ENCODE measurements at places on chromosomes 2 and 18.
A peak's percentile ranks its signal among the peaks of the same experiment; 100 is the strongest.

GRCh38 chr18:48949050-48949605, 1.6 kb downstream of the SMAD7 start:
- peak; percentile 39 for DNase-seq

- peak; percentile 84 for DNase-seq
These were observed 3.2 kb downstream of the TEKT4 start for GRCh38 chr2:94874277-94874997.

DNA sequence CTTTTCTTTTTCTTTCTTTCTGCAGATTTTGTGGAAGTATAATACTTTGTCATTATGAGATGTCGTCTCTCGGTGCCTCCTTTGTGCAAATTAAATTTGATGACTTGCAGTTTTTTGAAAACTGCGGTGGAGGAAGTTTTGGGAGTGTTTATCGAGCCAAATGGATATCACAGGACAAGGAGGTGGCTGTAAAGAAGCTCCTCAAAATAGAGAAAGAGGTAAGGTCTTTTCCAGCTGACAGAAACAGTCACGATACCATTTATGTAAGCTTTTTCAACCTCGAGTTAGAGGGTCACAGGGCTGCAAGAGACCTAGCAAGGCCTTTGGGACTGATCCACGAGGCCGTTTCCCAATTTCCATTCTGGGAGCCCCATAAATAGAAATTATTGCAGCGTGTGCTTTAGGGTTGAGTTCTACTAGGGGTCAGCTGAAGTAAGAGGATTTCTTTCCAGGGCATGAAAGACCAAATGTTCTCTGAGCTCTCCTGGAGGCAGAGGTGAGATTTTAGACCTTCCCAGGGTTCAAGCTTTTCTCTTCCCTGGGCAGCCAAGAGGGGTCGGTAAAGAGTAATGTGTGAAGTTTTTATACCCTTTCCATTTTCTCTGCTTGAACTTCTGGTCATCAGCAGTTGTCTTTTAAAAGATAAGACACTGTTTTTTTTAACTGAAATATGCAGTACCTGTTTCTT, 15.5 kb downstream of the MAP3K20 start:
- no peak for DNase-seq

GRCh38 chr18:22324191-22325131, 93.3 kb downstream of the CTAGE1 start:
- DNase-seq, result no peak

GRCh38 chr2:39587168-39587567, 78.5 kb upstream of the TMEM178A start:
- no peak for DNase-seq

DNA sequence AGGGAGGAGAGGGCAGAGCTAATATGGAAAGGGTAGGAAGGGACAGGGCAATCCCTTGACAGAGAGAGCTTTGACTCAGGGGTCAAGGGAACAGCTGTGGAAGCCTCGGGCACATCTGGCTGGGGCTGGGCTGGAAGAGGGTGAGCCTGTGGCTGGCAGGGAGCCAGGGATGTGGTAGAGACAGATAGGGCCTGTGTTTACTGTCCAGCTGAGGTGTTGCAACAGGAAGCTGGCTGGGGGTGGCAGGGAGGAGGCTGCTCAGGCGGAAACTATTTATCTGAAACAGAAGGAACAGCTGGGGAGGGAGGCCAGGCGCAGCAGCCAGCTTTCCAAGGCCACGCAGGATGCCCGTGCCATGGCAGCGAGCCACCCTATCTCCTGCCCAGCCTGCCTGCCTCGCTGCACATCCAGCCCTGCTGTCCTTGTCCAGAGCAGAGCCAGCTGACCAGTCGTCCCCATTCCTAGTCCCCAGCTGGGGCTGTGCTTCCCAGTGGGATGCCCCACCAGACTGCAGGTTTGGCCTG, 264.7 kb downstream of the CYP26B1 start:
- no peak for DNase-seq

DNA sequence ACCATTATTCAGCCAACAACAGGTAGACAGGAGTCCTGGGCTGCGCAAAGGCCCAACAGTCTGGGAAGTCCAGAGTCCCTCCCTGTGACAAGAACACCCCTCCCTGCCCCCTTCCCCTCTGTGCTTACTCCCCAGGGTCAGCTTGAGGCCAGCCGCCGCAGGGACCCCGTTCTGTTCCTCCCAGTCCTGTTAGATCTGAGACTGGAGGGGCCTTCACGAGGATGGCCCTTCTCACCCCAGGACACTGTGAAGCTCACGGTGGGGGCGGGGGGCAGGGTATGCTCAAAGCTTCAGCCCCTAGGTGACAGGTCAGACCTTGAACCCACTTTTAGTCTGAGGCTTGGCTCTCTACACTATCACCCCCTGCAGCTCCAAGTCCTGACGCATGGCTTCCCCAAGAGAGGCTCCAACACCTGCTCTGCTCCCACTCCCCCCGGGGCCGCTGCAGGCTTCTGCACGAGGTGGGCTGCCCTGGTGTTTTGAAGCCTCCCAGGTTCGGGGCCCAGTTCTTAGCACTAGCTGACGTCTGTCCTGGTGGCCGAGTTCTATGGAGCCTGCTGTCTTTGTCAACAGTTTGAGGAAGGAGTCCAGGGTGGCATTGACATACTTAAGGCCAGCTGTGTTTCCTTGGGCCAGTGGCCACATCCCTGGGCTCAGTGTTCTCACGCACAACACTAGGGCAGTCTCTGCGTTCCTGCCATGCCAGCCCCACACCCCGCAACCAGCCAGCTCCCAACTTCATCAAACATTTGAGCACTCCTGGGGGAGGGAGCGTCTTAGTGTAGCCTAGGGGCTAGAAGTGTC, 37.2 kb upstream of the HPCAL1 start:
- DNase-seq, result no peak

DNA sequence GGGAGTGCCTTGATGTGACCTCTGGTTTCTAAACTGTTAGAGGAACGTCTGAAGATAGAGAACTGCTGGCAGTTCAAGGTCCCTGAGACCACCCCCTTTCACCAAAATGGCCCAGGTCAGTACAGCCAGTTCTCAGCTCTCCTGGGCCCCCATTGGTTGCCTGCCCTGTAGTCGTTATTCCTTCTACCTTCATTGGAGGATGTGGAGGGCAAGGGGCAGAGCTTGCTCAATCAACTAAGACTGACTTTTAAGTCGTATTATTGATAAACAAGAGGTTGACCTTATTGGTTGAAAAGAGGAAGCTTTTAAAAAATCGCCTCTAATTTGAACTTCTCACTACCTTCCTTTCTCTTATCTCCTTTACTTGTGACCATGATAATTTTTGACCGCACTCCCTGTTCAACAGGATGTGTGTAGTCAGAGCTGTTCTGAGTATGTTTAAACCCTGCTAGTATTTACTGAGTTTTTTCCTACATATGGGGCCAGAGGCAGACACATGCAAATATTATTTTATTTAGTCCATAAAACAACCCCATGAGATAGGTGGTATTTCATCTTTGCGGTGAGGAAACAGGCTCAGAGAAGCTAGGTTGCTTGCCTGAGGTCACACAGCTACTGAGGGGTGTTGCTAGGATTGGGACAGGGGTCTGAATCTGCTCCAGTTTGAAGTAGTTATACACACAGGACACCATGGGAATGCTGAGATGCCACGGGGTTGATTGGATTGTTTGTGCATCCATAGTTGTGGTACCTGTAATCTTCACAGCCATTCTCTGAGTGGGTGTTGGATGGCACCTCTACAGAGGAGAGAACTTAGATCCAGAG, 65.9 kb downstream of the TMEM247 start:
- no peak for DNase-seq

DNA sequence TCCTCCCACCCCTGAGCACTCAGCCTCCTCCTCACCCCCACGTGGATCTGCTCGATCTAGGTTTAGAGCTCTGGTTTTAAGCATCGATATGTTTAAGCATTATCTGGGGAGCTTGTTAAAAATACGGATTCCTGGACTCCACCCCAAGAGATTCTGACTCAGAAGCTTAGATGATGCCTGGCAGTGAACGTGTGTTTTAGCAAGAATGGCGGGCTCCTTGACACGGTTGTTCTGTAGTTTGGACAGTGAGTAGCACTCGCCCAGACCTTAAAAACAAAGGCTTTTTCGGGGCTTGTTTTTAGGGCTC, 47.3 kb downstream of the LDLRAD4 start:
- DNase-seq, result no peak

GRCh38 chr2:154125891-154126290, 254.2 kb downstream of the GALNT13 start:
- DNase-seq, result no peak

GRCh38 chr2:8242739-8243138, 439.1 kb upstream of the ID2 start:
- no peak for DNase-seq

DNA sequence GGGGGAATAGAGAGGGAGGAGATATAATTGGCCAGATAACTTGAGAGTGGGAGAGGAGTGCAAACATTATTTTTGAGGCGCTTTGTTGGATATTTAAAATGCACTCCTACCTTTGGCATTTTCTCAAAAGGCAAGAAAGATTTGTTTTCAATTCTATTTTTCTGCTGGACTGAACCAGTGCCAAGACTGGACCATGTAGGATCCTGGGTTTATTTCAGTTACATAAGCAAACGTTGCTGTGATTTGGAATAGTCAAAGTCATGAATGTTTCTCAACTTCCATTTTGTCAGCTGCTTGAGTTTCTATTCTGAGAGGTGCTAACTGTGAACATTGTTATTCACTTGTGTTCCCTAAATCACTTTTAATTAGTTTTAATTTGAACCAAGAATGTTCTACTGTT, 8.9 kb upstream of the CHRNA1 start:
- no peak for DNase-seq

GRCh38 chr2:170030040-170030439, 147.9 kb upstream of the MYO3B start:
- no peak for DNase-seq

- DNase-seq, result no peak
These were observed 120.9 kb upstream of the DCC start for GRCh38 chr18:52219102-52219501.

DNA sequence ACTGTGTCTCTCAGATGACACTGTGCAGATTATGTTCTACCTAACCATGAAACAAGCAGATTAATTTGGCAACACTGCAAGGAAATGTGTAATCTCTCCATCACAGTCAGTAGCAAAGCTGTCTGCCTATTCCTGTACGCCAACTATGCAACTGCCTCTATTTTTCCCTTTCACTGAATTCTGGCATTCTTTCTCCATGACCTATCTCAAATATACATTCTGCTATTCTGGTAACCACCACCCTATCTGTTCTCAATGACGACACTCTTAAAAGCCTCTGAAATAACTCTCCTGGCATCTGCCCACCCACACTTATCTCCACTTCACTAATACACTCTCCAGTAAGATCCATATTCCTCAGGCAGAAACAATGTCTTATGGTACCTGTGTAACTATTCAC, 78.7 kb downstream of the ABCA12 start:
- no peak for DNase-seq

DNA sequence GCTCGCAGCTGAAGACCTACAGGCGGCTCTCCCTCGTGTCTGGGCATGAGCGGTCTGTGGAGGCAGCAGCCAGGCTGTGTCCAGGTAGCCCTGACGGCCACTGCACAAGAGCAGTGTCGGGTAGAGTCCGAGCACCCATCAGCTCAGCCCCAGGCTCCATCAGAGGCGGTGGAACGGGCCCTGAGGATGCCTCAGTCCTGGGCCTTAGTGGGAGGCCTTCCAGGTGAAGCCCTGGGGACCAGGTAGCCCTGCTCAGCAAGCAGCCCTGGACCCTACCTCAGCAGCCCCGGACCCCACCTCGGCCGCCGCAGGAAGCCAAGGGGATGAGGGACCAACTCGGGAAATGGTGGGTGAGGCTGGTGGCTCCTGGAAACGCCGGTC, 21.3 kb upstream of the KLF11 start:
- DNase-seq, result no peak

GRCh38 chr2:232846055-232846454, 24.0 kb upstream of the SNORC start:
- no peak for DNase-seq

DNA sequence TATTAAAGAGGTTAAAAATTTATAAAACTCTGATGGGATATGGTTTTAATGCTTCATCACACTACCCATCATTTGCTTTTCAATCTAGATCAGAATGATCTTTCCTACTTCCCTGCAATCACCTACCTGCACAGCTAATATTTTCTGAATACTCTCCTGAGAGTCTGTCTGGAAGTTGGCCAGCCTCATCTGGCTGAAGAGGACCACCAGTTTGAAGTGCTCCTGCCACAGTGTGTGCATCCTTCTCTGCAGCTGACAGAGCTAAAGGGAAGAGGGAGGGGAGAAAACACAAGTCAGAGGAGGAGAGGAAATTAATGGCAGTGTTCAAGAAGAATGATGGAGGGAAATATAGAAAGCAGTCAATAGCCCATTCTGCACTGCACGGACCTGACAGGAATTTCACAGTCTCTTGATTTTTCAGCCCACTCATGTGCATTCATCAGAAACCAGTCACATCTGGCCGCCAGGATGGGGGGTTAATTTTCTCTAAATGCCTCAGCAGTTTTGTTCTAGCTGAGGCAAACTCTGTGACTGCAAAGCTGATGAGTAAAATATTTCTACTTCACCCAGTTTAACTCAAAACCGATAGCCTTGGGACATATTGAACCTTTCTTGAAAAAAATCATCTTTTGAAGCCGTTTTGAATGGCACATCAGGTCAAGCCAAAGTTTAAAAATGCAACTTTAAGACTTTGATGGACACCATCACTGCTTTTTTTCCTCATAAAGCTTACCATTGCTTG, 201.8 kb upstream of the KLHL14 start:
- no peak for DNase-seq

- no peak for DNase-seq
These were observed 26.5 kb upstream of the ZNF516 start for GRCh38 chr18:76521417-76522121.

DNA sequence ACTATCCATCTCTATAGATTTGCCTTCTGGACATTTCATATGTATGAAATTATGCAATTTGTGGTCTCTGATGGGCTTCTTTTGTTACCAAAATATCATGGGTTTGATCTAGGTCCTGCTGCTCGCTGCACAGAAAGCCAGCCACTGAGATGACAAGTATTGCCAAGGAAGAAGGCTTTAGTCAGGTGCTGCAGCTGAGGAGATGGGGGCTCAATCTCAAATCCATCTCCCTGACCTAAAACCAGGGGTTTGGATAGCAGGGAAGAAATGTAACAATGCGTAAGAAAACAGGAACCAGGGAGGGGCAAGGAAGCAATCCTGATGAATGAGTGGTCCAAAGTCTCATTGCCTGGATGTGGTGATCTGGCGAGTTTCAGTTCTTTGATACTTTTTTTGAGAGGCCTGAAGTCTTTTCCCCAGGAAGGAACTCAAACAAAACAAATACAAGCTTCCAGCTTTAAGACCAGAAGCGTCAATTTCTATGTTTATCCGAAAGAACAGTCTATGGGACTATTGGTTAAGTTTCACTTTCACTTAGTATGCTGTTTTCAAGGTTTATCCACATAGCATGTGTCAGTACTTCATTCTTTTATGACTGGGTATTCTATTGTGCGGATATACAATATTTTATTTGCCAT, 3.4 kb upstream of the CKAP2L start:
- DNase-seq, result no peak

DNA sequence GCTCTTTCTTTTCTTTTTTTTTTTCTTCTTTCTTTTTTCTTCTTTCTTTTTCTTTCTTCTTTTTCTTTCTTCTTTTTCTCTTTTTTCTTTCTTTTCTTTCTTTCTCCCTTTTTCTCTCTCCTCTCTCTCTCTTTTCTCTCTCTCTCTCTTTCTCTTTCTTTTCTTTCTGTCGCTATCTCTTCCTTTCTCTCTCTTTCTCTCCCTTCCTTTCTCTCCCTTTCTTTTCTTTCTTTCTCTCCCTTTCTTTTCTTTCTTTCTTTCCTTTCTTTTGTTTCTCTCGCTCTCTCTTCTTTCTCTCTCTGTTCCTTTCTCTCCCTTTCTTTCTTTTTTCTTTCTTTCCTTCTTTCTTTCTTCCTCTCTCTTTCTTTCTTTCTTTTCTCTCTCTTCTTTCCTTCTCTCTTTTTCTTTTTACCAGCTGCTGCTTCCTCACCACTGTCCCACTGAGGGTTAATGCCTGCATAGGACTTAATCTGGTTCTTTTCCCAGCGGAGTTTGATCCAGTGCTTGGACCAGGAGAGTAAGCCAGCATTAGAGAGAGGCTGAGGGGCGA, 145.4 kb upstream of the SIX2 start:
- DNase-seq, result no peak
